Fibroblast of skin of right biceps (primary cell): ENCODE measurements at places on chromosomes 2 and 18.

DNA sequence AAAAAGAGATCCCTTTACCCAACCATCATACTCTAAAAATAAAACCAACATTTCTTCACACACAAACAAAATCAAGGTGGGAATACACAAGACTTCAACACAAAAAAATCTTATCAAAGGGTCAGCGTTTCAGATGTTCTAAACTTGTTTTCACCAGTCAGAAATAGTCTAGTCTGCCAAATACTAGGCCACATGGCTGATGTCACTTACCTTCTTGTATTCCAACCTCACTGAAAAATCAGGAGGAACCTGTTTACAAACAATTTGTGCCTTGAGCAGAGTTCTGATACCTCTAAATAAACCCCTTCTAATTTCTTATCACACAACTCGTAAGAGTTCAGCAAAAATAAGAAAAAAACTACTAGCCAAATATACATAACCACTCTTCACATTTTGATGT is 20.1 kb downstream of the FEZ2 start:
- DNase-seq: no peak

DNA sequence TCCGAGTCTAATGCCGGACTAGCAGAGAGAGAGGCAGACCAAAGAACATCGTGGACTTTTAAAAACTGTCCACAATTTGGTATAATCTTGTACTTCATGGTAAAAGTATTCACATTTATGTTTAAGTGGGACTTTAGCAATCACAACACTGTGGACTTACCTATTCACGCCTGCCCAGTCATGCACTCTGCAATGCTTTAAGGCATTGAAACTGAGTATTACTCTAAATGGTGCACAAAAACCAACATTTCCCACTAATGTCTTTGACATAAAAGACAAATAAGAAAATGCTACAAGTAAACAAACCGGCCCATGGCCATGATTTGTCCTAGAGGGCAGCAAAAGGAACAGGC is 91.3 kb downstream of the ACVR1 start:
- no peak for DNase-seq

DNA sequence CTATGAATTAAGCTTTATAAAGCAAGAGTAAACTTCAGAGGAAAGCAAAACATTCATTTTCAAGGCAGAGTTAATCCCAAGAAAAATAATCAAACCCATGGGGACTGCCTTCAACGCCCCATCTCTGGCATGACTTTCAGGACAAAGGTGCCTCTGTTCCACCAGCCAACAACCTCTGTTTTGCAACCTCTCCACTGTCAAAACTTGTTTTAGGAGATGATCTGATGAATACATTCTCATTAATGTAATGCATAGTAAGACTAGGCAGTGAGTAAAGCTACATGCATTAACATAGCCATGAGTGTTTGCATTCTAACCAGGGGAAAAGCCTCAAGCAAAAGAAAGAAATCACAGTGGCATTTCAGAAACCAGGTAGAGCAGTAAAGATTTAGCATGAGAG is 357.0 kb downstream of the FBXO15 start:
- DNase-seq: no peak

DNA sequence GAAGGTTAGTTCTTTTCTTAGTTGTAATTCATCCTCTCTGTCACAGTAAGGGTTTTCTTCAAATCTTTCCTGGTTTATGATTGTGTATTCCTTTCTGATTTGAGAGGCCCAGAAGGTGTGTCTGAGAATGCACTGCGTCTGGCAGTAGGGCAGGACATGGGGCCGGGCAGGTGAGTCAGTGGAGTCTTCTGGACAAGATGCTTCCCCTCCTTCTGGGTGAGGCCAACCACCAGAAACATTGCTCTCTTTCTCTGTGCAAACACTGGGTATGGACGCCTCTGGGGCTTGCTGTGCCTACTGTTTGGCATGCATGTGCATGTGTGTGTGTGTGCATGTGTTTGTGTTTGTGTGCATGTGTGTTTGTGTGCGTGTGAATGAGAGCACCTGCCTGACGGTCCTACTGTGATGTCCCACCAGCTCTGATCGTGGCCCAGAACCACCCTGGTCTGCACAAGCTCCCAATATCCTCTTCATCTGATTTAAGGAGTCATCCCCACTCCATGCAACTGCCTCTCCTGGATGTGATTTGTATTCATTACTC is 93.2 kb upstream of the DLX2 start:
- DNase-seq: no peak

GRCh38 chr18:62396381-62396780 is 71.3 kb downstream of the TNFRSF11A start:
- no peak for DNase-seq

DNA sequence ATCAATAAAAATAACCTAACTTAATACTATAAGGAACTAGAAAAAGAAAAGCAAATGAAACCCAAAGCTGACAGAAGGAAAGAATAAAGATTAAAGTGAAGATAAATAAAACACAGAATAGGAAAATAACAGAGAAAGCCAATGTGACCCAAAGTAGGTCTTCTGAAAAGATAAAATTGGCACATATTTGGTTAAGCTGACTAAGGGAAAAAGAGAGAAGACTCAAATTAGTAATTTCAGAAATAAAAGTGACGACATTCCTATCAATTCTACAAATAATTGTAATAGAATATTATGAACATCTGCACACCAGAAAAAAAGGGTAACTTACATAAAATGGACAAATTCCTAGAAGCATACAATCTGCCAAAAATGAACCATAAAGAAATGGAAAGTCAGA is 30.2 kb downstream of the ROCK1 start:
- no peak for DNase-seq

DNA sequence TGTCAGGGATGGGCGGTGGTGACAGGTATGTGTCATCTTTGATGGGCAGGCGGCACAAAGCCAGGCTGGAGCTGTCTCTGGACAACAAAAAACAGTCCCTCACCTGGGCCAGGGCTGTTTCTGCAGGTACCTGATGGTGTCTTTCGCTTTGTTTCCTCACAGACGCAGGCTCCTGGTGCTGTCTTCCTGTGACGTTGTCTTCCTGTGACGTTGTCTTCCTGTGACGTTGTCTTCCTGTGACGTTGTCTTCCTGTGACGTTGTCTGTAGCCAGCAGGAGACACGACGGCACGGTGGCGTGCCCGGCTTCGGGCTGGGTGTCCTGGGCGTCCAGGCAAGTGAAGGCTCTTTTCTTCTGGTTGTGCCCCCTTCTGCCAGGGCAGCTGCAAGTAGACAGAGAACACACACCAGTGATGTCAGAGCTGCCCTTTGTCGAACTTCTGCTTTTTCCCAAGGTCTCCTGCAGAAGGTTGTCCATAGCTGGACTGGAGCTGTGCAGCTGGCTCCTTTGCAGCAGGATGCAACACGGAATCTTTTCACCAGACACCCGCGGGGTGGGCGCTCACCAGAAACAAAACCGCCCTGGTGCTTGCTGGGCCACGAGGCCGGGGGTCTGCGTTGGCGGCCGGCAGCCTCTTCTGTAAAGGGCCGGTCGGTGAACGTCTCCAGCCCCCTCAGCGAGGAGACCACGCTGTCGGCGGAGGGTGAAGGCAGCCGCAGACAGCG is 21.1 kb downstream of the GPR35 start:
- no peak for DNase-seq

DNA sequence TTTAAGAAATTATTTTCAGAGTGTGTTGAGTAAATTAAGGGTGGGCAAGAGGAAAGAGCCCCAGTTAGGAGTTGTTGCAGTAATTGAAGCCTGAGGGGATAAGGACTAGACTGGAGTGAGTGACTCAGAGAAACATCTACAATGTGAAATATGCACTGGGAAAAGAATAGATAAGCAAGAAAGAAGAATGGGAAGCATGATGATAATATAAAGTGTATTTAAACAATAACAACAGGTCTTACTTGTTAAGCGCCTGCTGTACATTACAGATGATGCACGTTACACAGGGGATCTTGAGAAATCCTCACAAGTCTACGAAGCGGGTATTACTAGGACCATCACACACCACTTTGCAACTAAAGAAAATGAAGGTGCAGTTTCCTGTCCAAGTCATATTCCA is 73.6 kb upstream of the STK17B start:
- no peak for DNase-seq

GRCh38 chr2:159032146-159032545 is 63.7 kb downstream of the TANC1 start:
- no peak for DNase-seq

DNA sequence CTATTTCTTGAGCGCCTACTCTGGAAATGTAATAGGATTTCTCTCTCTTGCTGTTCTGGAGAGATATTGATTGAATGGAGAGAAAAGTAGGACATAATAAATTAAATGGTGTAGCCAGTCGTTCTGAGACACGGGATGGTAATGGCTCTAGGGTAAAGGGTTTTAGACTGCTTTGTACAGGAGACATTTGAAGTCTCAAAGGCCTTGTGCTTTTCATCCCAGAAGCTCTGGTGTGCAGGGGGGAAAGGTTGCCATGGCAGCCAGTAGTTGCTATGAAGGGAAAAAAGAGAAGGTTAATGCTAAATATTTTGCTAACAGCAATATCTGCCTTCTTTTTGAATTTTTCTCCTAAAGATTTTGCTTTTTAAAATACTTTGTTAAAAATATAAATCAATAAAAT is 359.3 kb downstream of the RIT2 start:
- no peak for DNase-seq

DNA sequence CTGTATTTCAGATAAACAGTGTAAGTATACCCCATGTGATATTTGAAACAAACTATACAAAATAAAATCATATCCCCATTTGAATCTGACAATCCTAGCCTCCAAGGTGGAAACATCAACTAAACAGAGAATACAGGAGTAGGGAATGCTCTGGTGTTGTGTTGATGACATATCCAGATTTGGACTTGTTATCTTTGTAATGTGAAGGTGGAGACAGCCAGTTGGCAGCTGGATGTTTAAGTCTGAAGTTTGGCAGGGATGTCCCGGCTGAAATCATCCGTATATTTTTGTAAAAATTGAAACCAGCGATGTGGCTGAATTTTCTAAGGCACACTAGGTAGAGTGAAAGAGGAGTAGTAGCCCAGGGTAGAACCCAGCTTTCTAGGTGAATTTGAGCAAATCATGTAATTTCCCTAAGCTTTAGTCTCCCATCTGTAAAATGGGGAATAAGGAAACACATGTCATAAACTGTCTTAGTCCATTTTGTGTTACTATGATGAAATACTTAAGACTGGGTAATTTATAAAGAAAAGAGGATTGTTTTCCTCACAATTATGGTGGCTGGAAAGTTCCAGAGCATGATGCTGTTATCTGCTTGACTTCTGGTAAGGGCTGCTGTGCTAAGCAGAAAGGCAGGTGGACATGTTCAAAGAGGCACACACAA is 246.6 kb upstream of the APCDD1 start:
- DNase-seq: no peak

- no peak for DNase-seq
Observed at GRCh38 chr2:26575836-26576564, 65.2 kb downstream of the CIB4 start.

- peak; percentile 33 for DNase-seq
Observed at GRCh38 chr18:40534723-40535122, 1420.3 kb upstream of the PIK3C3 start.

DNA sequence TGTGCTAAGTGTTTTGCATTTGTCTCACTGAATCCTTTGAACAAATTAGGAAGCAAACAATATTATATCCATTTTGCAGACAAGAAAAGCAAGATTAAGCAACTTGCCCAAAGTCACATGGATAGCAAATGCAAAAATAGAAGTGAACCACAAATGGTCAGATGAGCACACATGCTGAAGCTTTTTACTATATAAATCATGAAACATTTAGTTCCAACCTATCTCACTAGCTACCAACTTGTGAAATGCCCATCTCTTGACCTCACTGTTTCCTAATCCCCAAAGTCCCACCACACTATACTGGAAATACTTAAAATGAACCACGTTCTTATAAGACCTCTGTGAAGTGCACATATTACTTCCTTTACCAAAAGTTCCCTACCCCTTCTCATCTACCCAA is 380.5 kb downstream of the ERBB4 start:
- DNase-seq: no peak

DNA sequence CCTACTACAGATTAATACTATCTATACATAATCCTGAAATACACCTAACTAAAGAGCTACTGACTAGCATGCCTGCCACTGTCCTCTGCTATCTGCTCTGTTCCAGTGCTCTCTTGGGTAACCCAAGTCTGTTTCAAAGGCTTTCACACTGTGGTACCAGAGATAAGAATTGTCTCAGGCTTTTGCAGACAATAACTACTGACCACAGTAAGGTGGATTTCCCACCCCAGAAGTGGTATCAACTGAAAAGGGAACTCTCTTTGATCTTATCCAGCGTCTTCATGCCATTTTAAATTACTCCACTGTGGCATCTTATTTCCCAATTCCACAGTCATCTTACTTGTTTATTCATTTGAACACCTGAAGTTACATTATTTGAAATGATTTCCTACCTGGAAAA is 190.2 kb downstream of the IKZF2 start:
- DNase-seq: no peak

- DNase-seq: no peak
Observed at GRCh38 chr2:207662203-207662602, 37.0 kb upstream of the METTL21A start.

- no peak for DNase-seq
Observed at GRCh38 chr2:144503242-144503641, 16.7 kb downstream of the ZEB2 start.

DNA sequence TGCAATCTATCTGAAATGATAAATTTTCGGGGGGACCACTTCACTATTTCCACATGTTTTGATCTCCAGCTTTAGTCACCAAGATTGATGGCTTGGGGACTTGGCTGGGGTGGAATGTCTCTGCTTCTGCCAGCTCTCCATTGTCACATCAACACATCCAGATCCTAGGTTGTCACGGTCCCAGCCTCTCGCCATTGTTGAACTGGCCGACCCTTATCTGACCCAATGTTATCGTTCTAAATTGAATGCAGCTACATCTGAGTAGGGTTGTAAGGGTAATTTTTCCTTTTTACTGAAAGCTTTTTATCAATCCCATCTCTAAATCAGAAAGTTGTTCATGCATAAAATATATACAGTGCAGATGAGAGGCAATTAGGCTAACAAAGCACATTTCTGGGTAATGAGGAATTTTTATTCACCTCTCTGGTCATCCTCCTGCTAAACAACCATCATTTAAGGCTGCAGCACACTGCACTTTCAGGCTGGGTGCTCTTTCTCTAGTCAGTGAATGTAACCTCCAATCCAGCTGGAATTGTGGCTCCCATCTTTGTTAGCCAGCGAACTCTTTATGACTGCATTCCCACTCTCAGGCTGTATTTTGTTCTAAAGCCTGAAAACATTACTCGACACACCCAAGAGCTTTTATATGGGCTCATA is 128.2 kb downstream of the COL4A4 start:
- DNase-seq: no peak

- no peak for DNase-seq
Observed at GRCh38 chr2:233049194-233049761, 10.9 kb upstream of the INPP5D start.
